ENCODE measurements at places on chromosomes 2 and 18.

GRCh38 chr2:223297788-223298187 lies 245.8 kb downstream of the KCNE4 start:
- DNase-seq = no peak

DNA sequence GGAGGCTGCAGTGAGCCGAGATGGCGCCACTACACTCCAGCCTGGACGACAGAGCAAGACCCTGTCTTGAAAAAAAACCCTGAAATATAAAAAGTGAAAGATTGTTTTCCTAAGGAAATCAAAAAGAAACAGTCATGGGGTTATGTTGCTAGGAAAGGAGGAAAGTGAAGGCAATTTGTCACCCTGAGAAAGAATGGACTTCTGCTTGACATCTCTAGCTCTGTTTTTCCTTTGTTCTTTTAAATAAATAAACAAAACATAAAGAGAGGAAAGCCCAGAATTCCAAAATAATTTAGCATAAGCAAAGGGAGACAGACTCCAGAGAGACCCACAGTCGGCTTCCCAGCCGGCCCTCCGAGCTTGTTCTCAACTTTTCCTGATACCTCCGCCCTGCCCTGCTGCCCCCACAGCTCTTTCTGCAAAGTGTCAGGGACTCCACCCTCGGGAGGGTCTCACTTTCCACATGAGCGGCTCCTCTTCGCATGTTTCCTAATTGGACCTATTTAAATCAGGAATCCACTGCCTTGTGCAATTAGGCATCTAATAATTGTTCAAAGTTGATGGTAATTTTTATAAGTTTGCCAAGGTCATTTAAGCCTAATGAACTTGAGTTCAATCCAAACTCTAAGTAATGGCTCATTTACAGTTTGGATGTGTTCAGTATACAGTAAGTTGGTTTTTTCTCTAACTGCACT lies 49.8 kb upstream of the COPS8 start:
- DNase-seq = no peak

DNA sequence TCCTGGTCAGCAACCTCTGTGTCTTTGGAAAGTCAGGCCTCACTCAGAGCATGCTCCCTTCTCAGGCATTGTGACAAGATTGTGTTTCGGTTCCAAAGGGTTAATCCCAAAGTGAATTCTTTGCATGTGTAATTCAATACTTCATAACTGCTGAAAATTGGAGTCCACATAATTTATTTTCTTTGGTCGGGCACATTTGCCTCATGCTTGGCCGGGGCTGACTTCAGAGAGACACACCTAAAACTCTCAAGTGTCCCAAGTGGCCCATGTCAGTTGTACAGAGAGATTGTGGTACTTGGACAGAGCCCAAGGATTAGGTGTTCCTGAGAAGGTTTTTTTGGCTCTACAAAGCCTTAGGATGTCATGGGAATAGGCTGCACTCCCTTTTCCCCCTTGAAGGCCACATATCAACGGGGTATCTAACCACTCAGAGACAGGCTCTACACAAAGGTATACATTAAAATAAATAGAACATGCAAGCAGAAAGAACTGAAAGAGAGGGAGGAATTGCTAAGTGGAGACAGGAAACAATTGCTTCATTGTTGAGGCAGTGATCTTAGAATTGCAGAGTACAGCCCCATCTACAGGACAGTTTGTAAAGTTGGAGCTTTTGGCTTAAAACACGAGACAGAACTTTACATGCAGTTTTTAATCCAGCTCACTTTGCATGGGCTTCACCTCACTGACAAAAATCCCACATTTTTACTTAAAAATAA lies 1232.3 kb upstream of the ZEB2 start:
- DNase-seq = no peak

GRCh38 chr2:72144274-72144631 lies 3.4 kb downstream of the CYP26B1 start:
- no peak for DNase-seq

- no peak for DNase-seq
Observed at GRCh38 chr2:36915627-36916026, 50.7 kb downstream of the STRN start.

GRCh38 chr2:95276888-95277245 lies 2.6 kb downstream of the PROM2 start:
- DNase-seq = no peak

DNA sequence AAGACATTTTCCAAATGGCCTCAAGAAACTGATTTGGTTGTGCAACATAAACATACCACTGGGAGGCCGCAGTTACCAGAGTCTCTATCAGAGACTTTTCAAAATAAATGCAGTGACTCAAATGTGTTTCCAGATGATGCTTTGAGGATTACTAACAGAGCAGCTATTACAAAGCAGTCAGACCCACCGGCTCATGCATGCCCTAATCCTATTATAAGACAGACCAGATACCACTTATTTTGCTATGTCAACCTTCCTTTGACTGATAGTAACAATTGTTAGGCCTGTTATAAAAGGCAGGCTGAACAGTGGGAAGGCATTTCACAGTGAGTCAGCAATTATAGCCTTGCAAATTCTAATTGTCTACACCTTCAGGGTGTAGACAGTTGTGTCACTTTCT lies 217.7 kb downstream of the LRRTM1 start:
- DNase-seq = no peak

DNA sequence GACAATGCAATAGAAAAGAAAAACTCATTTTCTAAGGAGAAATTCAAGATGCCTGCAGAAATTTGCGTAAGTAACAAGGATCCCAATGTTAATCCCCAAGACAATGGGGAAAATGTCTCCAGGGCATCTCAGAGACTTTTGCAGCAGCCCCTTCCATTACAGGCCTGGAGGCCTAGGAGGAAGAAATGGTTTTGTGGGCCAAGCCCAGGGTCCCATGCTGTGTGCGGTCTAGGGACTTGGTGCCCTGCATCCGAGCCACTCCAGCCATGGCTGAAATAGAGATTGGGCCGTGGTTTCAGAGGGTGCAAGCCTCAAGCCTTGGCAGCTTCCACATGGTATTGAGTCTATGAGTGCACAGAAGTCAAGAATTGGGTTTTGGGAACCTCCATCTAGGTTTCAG lies 103.9 kb upstream of the ACVR1 start:
- no peak for DNase-seq

GRCh38 chr2:168430431-168430830 lies 25.6 kb upstream of the CERS6 start:
- DNase-seq = no peak

GRCh38 chr2:46351750-46352138 lies 54.5 kb downstream of the EPAS1 start:
- peak; percentile 62 for DNase-seq
